ENCODE measurements at places on chromosomes 12 and 14.

DNA sequence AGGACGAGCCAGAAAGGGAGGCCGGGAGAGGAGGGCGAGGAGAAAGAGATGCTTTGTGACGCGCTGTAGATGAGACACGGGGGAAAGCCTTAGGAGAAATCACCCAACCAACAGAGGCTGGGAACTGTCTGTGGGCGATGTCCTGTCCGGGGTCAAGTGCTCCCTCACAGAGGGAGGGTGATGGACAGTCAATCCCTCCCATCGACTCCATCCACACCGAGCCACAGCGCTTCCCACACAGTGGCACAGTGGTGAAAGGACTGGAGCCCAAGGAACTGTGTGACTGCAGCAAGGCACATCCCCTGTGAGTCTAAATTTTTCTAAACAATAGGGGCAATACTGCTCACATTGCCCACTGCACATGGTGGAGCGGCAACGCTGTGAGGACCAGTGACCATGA lies 89.1 kb downstream of the TTC7B start:
- no peak for DNase-seq

DNA sequence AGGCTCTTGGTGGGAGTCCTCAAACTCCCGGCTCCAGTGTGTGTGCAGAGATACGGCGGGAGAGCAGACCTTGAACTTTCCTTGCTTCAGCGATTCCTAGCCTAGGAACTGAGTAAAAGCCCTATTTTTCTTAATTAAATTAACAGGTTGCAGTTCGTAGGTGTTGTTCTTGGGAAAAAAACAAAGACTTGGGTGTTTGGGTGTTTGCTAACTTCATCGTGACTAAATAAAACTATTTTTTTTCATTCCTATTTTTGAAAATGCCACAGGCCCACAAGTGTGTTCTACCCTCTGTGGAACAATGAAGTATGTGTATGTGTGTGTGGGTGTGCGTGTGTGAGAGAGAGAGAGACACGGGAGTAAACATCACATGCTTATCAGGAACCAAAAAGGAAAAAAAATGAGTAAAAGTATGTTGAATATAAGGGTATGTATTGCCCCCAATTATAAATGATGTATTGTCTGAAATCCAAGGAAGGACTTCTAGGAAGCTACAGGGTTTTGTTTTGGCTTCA lies 651 bp downstream of the TMEM117 start:
- no peak for DNase-seq

GRCh38 chr12:67483871-67484554 lies 164.5 kb upstream of the DYRK2 start:
- no peak for DNase-seq

GRCh38 chr14:28707814-28708213 lies 58.8 kb upstream of the FOXG1 start:
- DNase-seq = no peak

DNA sequence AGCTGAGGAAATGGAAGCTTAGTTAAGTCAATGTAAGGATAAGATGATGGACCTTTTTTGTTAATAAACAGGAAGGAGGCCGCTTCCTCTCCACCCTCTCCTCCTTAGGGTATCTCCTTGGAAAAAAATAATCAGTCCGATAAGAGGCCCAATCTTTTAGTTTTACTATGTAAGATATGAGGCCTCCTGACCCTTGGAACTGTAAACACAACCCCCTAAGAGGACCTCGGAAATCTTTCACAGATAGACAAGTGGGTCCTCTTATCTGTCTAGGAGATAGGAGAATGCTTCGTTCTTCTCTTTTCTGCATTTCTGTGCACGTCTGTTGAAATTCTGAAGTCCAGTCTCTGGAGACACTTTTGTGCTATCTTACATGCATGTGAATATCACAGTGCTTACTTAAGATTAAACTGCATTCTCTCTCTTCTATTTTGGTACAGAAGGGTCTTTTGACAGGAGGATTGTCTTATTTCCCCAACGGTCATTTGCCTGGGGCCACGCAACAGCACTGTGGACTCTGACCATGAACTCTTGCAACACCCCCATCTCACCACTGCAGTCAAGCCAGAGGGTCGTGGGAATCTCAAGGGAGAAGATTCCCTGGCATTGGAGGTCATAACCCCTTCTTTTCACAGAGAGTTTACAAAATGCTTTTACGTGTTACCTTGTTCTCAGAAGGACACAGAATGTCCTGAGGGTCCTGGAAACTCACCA lies 313.0 kb upstream of the RTL1 start:
- DNase-seq = no peak

DNA sequence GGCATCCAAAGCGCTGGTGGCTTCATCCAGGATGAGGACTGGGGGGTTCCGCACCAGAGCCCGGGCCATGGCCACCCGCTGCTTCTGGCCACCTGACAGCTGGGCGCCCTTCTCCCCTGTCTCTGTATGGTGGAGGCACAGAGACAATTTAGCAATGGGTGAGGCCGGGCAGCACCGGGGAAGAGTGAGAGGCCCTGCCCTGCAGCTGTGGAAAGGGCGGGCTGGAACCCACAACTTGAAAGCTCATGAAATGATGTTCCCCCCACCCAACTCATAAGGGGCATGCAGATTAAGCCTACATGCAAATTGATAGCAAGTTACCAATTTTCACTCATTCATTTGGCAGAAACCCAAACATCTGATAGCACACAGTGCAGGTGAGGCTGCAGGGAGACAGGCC lies 34.1 kb downstream of the ABCB9 start:
- no peak for DNase-seq

GRCh38 chr12:108447168-108447832 lies 67.8 kb upstream of the FICD start:
- no peak for DNase-seq

GRCh38 chr12:12665194-12665593 lies 30.8 kb downstream of the GPR19 start:
- DNase-seq = no peak

- no peak for DNase-seq
Observed at GRCh38 chr12:25904442-25904841, 54.0 kb upstream of the RASSF8 start.

- no peak for DNase-seq
Observed at GRCh38 chr14:104891121-104891551, 26.1 kb downstream of the CEP170B start.

GRCh38 chr14:61433169-61433568 lies 111.8 kb downstream of the PRKCH start:
- DNase-seq = no peak

GRCh38 chr14:93962701-93963601 lies 13.4 kb downstream of the ASB2 start:
- DNase-seq = peak; percentile 53

- no peak for DNase-seq
Observed at GRCh38 chr14:34496679-34497513, 34.9 kb upstream of the SPTSSA start.

DNA sequence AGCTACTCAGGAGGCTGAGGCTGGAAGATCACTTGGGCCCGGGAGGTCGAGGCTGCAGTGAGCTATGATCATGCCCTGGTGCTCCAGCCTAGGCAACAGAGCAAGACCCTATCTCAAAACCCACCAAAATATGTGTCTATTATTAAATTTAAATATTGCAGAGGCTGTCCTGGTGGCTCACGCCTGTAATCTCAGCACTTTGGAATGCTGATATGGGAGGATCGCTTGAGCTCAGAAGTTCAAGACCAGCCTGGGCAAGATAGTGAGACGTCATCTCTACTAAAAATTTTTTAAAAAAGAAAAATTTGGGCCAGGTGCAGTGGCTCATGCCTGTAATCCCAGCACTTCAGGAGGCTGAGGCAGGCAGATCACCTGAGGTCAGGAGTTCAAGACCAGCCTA lies 13.9 kb downstream of the PSMA6 start:
- DNase-seq = no peak

DNA sequence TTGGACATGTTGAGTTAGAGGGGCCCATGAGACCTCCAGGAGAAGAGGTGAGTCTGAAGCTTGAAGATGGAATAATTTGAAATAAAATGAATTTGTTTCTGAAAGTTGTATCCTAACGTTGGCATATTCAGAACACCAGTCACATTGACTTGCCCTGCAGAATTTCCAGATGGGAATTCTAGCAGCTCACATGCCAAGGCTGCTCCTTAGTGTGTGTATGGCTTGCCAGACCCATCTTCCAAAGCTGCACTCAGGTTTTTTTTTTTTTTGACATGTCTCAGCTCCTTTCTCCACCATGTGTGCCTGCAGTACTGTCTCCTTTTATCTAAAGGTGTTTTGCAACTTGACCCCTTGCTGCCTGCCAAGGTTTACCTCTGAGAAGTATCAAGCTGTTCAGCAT lies 261.9 kb downstream of the NRXN3 start:
- no peak for DNase-seq

GRCh38 chr12:103813949-103814348 lies 27.1 kb downstream of the NT5DC3 start:
- DNase-seq = no peak

DNA sequence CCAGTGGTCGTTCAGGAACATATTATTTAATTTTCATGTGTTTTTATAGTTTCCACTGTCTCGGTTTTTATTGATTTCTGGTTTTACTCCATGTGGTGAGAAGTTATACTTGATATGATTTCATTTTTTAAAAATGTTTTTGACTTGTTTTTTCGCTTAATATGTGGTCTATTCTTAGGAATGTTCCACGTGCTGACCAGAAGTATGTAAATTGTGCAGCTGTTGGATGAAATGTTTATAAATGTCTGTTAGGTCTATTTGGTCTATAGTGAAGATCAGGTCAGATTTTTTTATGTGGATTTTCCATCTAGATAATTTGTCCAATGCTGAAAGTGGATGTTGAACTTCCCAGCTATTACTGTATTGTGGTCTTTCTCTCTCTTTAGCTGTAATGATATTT lies 433.8 kb upstream of the MIS18BP1 start:
- no peak for DNase-seq

DNA sequence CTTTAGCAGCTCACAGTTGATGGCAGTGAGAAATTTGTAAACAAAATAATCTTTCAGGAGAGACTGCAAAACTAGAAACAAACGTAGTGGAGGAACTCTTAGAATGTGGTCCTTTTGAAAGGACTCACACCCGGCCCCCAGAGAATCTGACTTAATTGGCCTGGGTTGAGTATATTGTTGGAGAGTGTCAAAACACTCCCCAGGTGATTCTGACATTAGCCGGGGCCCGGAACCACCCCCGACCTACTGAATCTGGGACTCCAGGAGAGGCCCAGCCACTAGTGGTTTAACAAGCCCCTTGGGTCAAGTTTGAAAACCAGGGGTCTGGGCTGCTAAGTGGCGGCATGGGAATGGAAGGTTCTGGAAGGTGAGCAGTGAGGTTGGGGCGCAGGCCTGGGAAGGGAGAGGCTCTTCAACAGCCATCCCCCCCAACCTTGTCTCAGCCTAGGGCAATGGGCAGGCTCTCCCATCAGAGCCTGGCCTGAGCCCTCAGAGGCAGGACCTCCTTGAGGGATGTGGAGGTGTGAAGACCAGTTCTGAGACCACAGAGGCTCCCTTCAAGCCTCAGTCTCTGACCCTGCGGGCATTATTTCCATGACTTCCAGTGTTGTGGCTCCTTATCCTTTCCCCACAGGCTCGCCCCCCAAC lies 1.1 kb upstream of the ELK3 start:
- DNase-seq = no peak

GRCh38 chr12:12985817-12986408 lies 14.2 kb downstream of the HEBP1 start:
- DNase-seq = no peak

DNA sequence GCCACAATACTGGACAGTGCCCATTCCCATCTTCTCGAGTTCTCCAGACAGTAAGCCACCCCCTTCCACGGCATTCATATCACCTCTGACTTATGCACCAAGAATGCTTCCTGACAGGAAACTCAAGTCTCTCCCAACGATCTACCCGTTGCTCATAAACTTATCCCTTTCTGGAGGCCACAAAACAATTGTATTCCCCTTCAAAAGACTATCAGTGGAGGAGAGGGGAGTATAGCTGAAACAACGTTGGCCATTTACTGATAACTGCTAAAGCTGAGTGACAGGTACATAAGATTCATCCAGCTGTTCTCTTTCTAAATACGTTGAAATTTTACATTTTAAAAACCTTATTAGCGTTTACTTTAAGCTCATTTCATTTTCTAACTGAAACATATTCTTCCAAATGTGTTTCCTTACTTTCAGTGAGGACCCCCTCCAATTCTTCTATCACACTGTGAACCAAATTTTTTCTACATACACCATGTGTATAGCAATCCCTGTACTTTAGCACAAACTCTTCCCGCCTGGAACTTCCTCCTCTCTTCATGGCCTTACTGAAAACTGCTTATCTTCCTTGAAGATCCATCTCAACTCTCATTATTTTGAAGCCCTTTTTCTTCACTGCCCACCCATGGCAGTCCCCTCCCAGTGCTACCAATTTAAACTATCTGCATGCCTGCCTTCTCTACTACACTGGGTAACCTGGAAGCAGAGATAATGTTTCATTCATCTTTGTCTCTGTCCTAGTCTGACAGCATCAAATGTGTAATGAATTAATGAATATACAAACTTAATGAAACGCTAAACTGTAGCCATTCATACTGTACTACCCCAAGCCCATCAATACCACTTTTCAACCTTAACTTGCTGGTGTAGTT lies 28.8 kb downstream of the ATXN2 start:
- no peak for DNase-seq
